ENCODE measurements at places on chromosomes 6 and 20.

GRCh38 chr20:25005661-25006060, 13.1 kb upstream of the APMAP start:
- DNase-seq = no peak

DNA sequence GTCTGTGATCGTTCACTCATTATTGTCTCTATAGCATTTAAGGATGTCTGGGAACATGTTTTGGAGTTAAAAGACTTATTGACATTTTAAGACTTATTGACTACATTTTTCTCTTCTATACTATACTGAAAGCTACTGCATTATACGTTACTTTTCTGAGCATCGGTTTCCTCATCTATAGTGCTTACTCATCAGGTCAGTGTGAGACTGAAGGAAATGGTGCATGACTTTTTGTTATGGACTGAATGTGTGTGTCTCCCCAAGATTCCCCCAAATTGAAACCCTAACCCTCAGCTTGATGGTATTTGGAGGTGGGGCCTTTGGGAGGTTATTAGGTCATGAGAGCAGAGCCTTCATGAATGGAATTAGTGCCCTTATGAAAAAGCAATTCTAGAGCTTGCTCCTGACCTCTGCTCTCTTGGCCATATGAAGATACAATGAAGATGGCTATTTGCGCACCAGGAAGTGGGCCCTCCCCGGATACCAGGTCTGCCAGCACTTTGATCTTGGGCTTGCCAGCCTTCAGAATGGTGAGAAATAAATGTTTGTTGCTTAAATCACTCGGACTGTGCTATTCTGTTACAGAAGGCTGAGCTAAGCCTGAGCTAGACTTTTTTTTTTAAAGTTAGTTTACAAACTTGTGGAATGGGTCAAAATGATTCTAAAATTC, 243.7 kb upstream of the RREB1 start:
- DNase-seq = no peak

DNA sequence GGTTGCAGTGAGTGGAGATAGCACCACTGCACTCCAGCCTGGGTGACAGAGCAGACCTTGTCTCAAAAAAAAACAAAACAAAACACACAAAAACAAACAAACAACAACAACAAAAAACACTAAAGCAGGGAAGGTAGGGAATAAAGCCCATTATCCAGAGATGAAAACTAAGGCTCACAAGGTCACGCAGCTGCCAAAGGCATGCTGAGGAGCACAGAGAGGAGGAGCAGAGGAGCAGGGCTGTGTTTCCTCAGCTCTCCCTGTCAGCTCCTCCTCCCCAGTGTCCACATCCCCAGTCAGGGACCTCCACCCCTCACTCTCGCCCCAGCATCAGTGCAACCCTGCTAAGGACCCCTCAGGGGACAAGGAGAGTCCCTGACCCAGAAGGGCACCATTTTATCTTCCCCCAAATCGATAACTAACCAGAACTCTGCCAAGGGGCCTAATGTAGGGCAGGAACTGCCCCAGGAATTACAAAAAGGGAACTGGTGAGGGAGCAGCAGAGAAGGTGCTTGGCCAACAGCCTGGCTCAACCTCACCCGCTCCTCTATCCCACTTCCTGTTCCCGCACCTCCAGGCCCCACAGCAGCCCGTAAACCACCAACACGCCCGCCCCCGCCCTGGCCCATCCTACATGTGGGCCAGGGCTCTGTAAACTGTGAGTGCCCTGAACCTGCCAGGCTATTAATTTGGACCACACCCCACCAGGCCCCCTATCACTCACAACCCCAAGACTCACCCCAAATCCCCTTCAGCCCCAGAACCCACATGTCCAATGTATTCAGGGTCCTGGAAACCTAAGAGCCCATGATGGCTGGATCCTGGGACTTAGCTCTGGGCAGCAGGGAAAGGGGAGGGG, 9.0 kb downstream of the TEAD3 start:
- peak; percentile 64 for DNase-seq

DNA sequence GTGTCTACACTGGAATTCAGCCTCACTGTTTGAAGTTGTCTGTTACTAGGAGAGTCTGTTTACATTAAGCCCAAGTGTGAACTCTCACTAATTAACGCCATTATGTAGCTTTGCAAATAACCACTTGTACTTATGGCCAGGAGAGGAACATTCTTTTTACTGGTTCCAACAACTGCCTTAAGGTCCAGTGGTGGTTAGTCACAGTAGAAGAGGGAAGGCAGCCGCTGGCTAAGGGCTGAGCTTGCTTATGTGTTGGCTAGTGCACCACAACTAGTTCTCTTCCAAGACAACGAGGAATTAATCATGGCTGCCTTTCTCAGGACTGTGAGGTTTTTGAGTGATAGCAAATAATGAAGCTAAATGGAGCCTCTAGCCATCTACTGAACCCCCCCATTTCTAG, 14.9 kb upstream of the SLC22A23 start:
- DNase-seq = no peak

DNA sequence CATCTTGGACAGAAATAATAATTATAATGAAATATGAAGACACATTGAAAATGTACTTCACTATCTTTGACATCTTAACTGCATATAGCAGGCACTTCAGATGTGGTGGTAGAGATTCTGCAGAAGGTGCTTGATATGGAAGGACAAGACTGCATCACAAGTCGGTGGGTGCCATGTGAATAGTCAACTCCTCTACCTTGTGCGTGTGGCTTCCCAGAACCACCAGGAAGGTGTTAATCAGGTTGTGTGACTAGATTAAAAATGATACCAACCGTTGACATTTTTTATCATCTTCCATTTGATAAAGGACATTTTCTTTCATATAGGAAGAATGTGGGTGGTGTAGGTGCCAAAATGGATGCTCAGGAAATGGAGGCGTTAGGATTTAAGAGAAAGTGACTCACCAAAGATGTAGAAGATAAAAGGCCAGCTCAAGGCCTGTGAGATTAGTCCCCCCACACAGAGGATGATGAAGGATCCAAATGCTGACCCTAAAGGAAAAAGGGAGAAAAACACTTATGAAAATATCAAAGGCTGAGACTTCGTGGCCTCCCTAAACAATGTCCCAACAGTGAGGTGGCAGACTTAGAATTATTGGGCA, 12.3 kb downstream of the SLC17A2 start:
- no peak for DNase-seq

Data from umbilical cord (tissue), 2 donors.